ENCODE measurements at places on chromosomes 13 and 19. TPM values are rescaled to one million over a fixed set of nuclear protein-coding genes. Genes with fewer than 3 reads are reported as not detected.
A peak's percentile ranks its signal among the peaks of the same experiment; 100 is the strongest.

DNA sequence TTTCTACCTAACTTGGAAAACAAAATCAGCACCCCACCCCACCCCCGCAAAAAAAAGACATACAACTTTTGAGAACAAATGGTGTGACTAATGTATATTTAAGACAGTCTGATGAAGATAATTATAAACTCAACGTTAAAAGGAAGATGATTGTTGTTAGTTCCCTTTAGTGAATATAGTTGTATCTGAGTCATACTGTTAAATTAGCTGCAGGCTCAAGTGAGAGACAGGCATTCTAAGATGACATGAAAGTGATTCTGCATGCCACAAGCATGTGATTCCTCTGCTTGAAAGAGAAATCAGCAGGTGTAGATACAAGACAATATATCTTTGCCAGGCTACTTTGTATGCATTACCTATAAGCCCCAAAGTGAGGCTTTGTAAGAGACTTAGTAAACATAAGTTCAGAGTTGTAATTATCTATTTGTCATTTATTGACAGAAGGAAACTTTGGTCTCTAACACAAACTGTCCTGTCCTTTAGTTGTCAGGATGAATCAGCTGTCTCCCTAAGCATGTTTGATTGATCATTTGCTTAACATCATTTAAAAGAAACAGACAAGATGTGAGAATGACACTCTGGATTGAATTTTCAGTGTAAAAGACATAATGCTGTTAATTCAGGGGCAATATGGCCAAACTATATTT lies 319.4 kb upstream of the HTR2A start:
- DNase-seq: peak; percentile 43

DNA sequence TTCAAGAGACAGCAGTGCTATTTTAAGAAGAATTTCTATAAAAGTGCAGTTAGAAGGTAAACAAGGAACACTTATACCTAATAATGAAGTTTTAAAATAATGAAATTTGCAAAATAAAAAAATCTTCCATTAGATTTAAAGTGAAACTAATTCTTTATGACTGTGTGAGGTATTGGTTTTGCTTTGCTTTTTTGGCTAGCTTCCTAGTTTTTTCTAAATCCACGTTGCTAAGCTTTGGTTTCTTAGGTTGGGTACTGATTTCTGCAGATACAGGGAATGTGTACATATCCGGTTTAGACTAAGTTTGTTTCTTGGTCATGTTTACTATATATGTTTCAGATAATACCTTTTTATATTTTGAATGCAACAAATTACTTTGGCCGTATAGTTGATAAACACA lies 59.8 kb downstream of the SLC7A9 start:
- DNase-seq: no peak

The LRG1 gene
- 0.33 TPM for total RNA-seq

- no peak for DNase-seq
Observed at GRCh38 chr13:69947582-69947981, 160.0 kb upstream of the ATXN8OS start.

All from MCF 10A (cell line).